ENCODE measurements at places on chromosomes 2 and 18. TPM values are rescaled to one million over a fixed set of nuclear protein-coding genes. Genes with fewer than 3 reads are reported as not detected.

Gene CYP20A1
- 17.3 TPM for polyA plus RNA-seq

Gene KIF1A
- polyA plus RNA-seq, result 12.3 TPM

- DNase-seq, result no peak
These were observed 15.3 kb upstream of the SEC11C start for GRCh38 chr18:59124370-59124704.

GRCh38 chr18:62523255-62523588 is 397 bp downstream of the ZCCHC2 start:
- DNase-seq, result no peak

Gene UGT1A4
- not detected for polyA plus RNA-seq

DNA sequence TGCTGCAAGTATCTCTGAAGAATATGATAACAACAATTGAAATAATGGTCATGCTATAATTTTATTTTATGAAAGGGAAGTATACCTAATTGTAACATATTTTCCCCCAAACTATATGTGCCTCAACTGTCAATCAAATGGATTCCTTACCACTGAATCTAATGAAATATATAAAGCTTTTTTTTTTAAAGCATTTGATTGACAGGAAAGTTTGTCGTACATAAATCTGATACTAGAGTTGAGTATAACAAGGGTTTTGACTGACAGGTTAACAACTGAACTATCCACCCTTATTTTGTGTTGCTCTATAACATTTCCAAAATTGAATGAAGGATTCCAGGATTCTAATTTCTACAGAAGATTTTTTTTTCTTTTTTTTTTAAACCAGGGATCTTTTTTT is 1333.3 kb upstream of the SLC39A10 start:
- DNase-seq, result no peak
